ENCODE measurements at places on chromosomes 7 and 10. TPM values are rescaled to one million over a fixed set of nuclear protein-coding genes. Genes with fewer than 3 reads are reported as not detected.

The CLCN1 gene
- total RNA-seq, result 0.11 TPM

The CADPS2 gene
- total RNA-seq, result 2.3 TPM

GRCh38 chr10:80371467-80371866 is 14.9 kb downstream of the DYDC2 start:
- DNase-seq, result no peak
- peaks cover 9% of the 10 kb centered on the region for H3K36me3 ChIP-seq
- H3K27me3 ChIP-seq, result peaks cover 3% of the 10 kb centered on the region

DNA sequence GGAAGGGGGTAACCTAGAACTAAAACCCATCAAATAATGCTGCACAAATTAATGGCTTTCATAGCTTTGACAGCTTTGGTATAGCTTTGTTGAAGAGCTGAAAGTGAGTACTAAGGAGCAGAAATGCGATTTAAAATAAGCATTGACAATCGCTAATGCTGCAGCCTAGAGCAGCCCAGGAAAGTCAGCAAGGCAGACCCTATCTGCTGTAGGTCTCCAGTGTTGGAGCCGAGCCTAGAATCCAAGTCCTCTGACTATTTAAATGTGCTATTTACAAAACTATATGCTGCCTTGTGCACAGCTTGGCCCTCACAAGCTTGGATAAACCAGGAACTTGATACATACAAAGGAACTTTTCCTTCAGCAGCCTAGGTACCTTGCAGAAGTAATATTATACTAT is 64.9 kb upstream of the ASAH2 start:
- DNase-seq, result no peak
- H3K4me1 ChIP-seq, result peaks cover 6% of the 10 kb centered on the region
- peaks cover under 1% of the 10 kb centered on the region for H3K36me3 ChIP-seq
- H3K4me3 ChIP-seq, result no peak overlapping the region

DNA sequence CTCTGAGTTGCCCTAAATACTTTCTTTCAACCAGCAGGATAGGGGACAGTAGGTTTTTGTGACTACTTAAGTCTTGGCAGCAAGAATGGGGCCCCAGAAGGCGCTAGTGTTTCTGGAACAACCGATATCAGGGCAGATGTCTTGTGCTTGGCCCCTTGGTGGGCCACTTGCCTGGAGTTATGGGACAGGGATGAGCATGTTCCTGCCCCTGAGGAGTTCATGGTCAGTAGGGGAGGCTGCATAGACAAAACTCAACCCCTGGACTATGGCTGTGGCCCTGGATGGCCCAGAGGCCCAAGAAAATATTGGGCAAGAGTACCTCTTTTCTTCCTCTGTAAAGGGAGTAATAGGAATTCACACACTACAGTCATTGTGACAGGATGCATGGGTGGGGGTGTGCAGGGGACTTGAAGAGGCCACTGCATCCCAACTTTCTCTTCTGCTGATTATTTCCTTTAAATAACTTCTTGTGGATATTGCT is 57.7 kb upstream of the IGFBP3 start:
- no peak overlapping the region for H3K4me3 ChIP-seq
- no peak for DNase-seq
- no peaks in the 10 kb centered on the region for H3K27me3 ChIP-seq
- H3K27ac ChIP-seq, result peak overlapping the region; percentile 97
- peaks cover 7% of the 10 kb centered on the region for H3K36me3 ChIP-seq

- H3K27ac ChIP-seq, result no peak overlapping the region
- H3K4me1 ChIP-seq, result peaks cover 1% of the 10 kb centered on the region
- no peak overlapping the region for H3K4me3 ChIP-seq
- H3K36me3 ChIP-seq, result peaks cover 82% of the 10 kb centered on the region
- H3K27me3 ChIP-seq, result no peaks in the 10 kb centered on the region
Measured at GRCh38 chr7:138542183-138542582, 82.1 kb downstream of the TRIM24 start.

DNA sequence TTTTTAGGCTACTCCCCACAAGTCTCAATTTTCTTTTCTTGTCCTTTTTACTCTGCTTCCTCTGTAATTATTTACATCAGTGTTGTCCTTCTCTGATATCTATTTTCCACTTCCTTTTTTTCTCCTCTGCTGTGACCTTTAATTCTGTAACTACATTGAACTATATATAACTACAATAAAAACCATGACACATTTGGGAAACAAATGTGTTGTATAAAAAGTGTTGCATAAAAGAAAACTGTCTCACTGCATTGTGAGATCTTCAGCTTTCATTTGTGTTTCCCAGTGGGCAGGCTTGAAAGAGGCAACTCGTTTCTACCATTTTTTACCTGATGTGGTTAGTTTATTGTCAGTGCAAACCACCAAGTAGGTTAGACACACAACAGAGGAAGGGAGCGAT is 483.9 kb upstream of the NRP1 start:
- DNase-seq, result no peak
- H3K4me1 ChIP-seq, result peaks cover 13% of the 10 kb centered on the region
- no peaks in the 10 kb centered on the region for H3K36me3 ChIP-seq
- H3K27ac ChIP-seq, result peak overlapping the region; percentile 1

The CAMK1D gene
- total RNA-seq, result 6.2 TPM

The SPDYE2 gene
- total RNA-seq, result not detected

The TMEM196 gene
- total RNA-seq, result not detected

The CPN1 gene
- total RNA-seq, result not detected

DNA sequence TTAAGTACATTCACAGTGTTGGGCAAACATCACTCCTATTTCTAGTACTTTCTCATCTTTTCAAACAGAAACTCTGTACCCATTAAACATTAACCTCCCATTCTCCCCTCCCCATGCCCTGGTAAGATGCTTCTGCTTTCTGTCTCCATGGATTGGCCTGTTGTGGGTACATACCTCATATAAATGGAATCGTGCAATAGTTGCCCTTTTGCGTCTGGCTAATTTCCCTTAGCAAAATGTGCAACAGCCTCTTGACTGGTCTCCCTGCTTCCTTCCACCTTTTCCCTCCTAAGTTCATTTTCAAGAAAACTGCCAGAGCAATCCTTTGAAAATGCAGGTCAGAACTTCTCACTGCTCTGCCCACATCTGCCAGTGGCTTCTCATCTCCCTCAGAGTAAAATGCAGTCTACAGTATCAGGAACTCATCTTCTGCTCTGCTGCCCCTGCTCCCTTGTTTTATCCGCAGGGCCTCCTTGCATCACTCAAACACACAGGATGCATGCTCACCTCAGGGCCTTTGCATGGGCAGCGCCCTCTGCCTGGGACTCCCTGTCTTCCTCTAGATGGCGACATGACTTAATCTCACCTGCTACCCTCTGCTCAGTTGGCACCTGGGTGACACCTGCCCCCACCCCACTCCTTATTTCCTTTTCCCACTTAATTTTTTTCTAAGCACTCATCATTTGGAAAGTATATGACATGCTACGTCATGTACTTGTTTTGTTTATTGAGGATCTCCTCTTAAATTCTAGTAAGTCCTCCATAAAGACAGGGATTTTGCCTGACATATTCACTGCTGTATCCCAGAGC is 44.3 kb upstream of the ECHDC3 start:
- no peak for DNase-seq
- no peaks in the 10 kb centered on the region for H3K36me3 ChIP-seq
- H3K27ac ChIP-seq, result no peak overlapping the region
- no peak overlapping the region for H3K4me3 ChIP-seq

DNA sequence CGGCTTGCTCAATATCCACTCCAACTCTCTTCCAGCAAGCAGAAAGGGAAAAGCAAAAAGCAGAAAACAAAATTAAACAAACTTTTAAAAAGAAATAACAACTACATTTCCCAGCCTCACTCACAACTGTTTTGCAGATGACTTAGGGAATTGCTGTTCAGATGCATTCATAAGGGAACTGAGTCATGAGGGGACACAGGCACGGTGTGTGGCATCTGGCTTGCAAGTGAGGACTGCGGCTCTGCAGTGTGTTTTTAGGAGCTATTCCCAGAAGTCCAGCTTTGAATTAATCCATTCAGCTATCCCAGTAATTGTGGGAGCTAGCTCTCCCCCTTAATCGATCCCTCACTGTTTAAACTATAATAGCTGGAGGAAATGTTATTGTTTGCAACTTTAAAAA is 30.3 kb downstream of the PTN start:
- DNase-seq, result no peak
- H3K4me3 ChIP-seq, result no peak overlapping the region
- peaks cover 8% of the 10 kb centered on the region for H3K4me1 ChIP-seq
- H3K27ac ChIP-seq, result peak overlapping the region; percentile 14

The ADO gene
- 20.3 TPM for total RNA-seq

DNA sequence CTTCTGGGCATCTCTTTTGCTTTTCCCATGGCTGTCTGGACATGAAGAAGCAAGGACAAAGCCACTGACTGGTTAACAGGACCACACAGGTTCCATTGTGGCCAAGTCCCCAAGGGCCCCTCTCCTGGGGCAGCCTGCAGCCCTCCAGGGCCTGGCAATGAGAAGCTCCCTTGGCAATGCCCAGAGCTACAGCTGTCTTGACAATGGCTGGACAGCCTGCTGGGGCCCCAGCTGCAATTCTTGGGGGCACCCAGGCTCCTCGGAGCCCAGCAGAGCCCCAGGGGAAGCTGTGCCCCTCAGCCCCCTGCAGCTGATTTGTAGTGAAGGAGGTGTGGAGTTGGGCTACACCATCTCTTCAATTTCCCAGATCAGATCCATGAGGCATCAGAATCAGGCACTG is 384.9 kb upstream of the PODXL start:
- no peak for DNase-seq
- H3K27ac ChIP-seq, result no peak overlapping the region
- peaks cover 87% of the 10 kb centered on the region for H3K27me3 ChIP-seq
- no peaks in the 10 kb centered on the region for H3K36me3 ChIP-seq

DNA sequence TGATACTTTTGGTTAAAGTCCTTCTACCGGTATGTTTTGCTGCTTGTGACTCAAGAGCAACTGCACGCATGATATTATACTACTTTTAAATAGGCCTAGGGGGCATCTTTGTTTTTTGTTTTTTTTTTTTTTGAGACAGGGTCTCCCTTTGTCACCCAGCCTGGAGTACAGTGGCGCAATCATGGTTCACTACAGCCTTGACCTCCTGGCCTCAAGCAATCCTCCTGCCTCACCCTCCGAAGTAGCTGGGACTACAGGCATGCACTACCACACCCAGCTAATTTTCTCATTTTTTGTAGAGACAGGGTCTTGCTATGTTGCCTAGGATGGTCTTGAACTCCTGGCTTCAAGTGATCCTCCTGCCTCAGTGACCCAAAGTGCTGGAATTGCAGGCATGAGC is 80.2 kb downstream of the ZMYND11 start:
- H3K4me1 ChIP-seq, result peaks cover 9% of the 10 kb centered on the region
- H3K36me3 ChIP-seq, result peaks cover 2% of the 10 kb centered on the region
- no peak overlapping the region for H3K27ac ChIP-seq
- H3K27me3 ChIP-seq, result no peaks in the 10 kb centered on the region
- no peak for DNase-seq
- no peak overlapping the region for H3K4me3 ChIP-seq

The CC2D2B gene
- 0.78 TPM for total RNA-seq

The ITIH5 gene
- 17.2 TPM for total RNA-seq

The ZNF365 gene
- not detected for total RNA-seq

DNA sequence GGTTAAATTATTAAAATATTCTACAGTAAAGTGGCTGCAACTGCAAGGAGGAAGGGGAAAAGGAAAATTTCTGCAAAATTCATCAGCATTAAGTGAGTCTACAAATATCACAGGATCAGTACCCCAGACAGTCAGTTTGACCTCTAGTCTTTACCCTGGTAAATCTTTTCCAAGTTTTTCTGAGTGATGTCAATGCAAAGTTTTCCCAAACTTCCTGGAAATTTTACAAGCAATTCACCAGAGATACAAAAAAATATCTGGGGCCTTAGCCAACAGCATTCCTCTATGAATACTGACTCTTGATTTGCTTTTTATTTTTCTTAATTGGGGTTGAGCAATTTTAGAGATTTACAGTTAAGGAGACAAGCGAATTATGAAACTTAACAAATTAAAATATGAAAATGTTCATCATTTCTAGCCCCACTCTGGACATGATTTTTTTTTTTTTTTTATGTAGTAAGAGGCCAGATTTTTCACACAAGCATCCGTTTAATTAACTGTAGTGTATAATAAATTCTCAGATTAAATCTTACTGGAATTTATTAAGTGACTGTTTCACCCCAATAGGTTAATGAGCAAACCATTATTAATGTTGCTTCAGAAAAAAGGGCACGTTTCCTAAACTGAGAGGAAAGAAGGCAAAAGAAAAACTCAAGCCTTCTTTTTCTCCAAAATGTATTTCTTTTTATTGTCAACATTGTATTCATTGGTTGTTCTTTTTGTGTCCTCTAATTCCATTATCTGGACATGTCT is 539.5 kb upstream of the FZD8 start:
- DNase-seq, result no peak
- no peaks in the 10 kb centered on the region for H3K36me3 ChIP-seq
- H3K27ac ChIP-seq, result peak overlapping the region; percentile 75
- no peaks in the 10 kb centered on the region for H3K27me3 ChIP-seq
- H3K4me1 ChIP-seq, result peaks cover 19% of the 10 kb centered on the region

DNA sequence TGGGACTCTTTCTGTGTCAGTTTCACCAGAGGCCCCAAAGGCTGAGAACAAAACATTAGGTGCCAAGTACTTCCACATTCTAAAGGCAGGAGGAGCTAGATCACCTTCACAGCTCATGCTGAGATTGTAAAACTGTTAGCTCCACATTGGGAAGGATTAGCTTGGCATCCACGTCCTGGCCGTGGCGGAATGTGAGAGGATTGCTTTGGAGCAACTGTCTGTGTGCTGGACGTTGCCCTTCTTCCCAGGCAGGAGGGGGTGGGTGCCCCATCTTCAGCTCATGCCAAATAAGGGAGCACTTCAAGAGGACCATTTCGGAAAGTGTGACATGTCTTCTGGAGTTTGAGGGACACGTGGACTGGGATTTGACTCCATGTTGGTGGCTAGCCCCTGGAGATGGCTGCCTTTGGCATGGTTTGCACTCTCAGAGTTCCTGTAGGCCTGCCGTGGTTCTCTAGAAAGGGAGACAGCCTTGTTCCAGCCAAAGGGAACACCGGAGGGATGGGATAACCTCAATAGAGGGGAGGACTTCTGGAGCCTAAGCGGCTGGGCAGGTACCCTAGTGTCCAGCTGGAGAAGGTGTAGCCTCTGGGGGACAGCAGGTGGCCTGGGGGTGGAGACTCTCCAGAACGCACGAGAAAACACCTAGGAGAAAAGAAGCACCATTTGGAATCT is 19.9 kb upstream of the FMC1 start:
- no peak for DNase-seq
- H3K4me3 ChIP-seq, result no peak overlapping the region
- no peaks in the 10 kb centered on the region for H3K4me1 ChIP-seq
- no peaks in the 10 kb centered on the region for H3K27me3 ChIP-seq
- H3K27ac ChIP-seq, result no peak overlapping the region

- H3K27ac ChIP-seq, result peak overlapping the region; percentile 89
- no peaks in the 10 kb centered on the region for H3K27me3 ChIP-seq
- no peaks in the 10 kb centered on the region for H3K36me3 ChIP-seq
- no peak for DNase-seq
Measured at GRCh38 chr10:5619362-5620211, 46.8 kb downstream of the ASB13 start.

DNA sequence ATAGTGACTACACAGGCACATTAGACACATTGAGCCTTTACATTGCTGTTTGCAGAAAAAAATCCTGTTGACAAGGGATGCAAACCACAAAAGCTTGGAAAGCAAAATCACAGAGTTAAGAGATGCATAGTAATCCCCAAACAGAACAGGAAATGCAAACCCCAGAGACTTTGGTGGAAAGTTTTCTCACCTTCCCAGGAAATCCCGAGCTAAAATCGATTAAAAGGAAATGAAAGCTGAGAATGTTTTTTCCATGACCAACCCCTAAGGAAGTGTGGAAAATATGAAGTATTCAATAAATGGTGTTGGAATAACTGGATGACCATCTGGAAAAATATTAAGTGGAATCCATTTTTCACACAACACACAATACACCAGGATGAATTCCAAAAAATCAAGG is 598.7 kb downstream of the GRID1 start:
- H3K4me1 ChIP-seq, result no peaks in the 10 kb centered on the region
- DNase-seq, result no peak
- no peaks in the 10 kb centered on the region for H3K27me3 ChIP-seq
- H3K36me3 ChIP-seq, result no peaks in the 10 kb centered on the region

All from mesothelial cell of epicardium (in vitro differentiated cells).